Right atrium auricular region (tissue), 2 donors: ENCODE measurements at places on chromosomes 5 and 9.

DNA sequence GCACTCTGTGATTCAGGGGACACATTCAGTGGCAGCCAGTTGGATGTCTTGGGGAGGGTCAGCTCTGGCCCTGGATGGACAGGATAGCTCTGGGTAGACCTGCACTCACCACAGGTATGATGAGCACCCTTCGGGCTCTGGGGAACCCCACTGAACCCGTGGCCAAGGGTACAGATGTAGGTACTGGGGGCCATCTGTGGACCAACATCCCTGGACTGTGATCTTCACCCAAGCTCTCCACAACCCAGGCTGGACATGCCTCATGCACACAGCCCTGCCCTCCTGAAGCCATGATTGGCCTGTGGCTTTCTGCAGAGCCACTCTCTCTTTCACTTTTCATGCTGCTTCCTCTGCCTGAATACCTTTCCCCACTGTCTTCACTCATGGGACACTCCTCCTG lies 15.6 kb upstream of the ACSL6 start:
- no peak for DNase-seq

- DNase-seq, result no peak
Measured at GRCh38 chr9:127502706-127503378, 51.5 kb downstream of the LRSAM1 start.

DNA sequence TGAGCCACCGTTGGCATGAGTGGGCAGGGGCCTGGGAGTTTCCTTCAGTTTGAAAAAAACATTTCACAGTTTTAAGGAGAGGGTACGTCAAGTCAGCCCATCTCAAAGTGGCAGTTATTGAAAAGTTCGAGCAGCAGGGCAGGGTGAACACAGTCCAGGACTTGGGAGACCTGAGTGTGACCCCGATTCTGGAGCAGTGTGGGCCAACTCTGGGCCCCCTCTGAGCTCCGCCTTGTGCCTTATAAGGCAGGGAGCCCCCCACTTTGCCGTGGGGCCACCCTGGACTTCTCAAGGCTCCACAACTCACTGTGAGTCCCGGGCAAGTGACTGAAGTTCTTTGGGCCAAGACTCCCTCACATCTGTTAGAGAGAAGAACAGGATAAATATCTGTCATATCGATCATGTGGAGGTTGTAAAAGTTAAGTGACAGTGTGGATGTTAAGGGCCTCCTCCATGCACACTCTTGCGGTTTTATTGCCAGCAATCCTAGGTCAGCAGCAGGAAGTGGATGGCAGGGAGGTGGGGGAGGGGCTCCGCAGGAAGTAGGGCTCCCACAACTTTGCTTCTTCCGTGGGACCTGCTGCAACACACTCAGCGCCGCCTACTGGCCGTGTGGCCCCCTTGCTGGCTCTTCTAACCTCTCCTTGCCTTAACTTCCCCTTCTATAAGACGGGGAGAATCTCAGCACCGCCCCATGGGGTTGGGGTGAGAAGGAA lies 38.4 kb downstream of the HRH2 start:
- DNase-seq, result peak; percentile 82

DNA sequence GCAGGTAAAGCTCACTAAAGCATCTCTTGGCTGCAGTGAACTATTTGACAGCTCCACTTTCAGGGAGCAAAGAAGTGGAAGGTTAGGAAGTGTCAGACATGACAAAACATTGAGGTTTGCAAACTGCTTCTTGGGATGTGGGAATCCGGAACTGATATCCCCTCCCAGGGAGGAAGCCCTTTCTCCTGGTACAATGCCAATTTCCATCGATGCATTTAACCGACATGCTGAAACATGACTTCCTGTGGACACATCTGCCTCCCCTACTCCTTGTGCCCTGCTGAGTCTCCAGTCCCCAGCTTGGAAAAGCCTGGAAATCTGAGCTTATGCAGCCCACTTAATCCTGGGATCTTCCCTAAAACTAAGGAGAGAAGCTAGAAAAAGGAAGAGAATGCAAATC lies 323.1 kb upstream of the DAP start:
- DNase-seq, result no peak

GRCh38 chr5:168706655-168707069 lies 127.5 kb upstream of the PANK3 start:
- no peak for DNase-seq

DNA sequence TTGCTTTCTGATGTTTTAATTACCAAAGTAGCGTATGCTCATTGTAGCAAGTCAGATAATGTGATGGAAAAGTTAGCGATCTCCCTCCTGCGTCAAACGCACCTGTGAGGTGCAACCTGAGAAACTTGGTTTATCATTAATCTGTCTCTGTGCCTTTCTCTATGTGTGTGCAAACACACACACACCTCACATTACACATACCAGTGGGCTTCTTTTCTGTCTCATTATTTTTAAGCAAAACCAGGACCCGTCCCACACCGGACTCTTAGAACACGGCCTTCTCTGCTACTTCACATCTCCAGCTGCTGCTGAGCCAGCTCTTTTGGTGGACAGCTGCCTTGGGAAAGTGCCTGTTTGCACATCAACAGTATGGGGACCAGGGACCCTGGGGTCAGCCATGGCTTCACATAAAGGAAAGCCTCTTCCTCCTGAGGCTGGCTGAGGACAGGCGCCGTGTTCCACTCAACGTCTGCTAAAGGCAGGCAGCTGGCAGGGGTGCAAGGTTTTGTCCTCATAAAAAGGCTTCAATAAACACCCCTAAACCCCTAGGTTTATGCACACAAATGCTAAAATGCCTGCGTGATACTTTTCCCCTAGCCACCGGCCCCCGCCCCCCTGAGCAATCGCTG lies 44.2 kb downstream of the MRPL36 start:
- DNase-seq, result no peak

DNA sequence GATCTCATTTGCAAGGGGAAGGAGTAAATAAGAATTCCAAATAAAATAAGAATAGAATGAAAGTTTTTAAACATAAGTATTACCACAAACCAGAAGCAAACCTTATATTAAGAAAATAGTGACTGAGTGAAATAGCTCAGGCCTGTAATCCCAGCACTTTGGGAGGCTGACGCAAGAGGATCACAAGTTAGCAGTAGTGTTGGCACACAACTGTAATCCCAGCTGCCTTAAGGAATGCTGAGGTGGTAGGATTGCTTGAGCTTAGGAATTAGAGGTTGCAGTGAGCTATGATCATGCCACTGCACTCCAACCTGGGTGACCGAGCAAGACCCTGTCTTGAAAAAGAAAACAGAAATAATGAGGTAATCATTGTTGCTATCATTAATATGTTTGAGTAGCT lies 47.0 kb downstream of the APC start:
- no peak for DNase-seq

- no peak for DNase-seq
Measured at GRCh38 chr5:121138495-121138907, 674.4 kb downstream of the PRR16 start.

DNA sequence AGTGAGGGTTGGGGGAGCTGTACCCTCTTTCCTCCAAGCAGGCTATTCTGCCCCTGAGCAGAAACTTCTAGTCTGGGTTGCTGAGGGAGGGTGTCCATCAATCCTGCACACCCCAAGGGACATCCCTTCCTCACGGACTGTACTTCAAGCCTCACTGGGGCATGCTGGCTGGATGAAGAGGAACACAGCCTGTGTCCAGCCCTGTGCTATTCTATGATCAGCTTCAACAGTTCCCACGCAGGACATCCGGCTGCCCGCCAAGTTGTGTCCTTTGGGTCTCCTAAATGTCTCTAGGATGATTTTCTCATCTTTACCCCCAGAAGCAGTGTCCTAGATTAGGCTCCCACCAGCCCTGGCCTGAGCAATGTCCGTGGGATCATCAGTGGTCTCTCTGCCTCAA lies 68.1 kb downstream of the CRB2 start:
- no peak for DNase-seq

DNA sequence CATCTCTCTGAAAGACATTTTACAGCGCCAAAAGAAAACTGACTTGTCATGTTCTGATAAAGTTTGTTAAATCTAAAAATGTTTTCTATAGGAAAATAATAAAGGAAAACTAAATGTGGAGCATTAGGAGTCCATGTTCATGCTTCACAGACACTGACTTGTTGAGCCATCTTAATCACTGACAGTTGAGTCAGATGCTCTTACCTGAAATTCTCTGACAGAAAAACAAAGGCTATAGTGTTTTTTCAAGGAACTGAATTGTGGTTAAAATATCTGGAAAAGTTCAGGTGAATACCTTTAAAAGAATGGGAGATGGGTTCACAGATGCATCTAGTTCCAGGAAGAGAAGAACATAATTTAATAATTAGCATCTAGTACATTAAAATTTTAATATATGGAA lies 113.5 kb upstream of the SLC12A2 start:
- DNase-seq, result no peak

DNA sequence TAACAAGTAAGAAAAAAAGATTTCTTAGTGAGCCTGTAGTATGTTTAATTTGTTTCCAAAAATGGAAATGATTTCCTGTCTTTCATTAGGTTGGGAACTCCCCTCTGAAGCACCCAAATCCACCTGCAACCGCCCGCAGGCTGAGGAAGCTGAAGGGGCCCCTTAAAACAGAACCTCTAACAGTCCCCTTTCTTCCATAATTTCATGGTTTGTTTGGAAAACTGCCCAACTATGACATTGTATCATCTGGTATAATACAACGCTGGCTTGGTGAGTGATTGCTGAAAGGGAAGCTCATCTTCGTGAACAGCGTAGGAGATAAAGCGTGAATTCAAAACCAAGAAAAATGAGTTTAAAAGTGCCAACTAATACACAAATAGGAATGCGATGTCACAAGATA lies 215.5 kb downstream of the FSTL4 start:
- no peak for DNase-seq

- DNase-seq, result peak; percentile 28
Measured at GRCh38 chr5:174303437-174304045, 258.0 kb downstream of the NSG2 start.
